ENCODE measurements at places on chromosomes 2 and 18. TPM values are rescaled to one million over a fixed set of nuclear protein-coding genes. Genes with fewer than 3 reads are reported as not detected.

ZC3H6 gene
- 5.0 TPM for polyA plus RNA-seq

PROKR1 gene
- not detected for polyA plus RNA-seq

- no peak for DNase-seq
These were observed 166.3 kb downstream of the GBX2 start for GRCh38 chr2:236001854-236002253.

DNA sequence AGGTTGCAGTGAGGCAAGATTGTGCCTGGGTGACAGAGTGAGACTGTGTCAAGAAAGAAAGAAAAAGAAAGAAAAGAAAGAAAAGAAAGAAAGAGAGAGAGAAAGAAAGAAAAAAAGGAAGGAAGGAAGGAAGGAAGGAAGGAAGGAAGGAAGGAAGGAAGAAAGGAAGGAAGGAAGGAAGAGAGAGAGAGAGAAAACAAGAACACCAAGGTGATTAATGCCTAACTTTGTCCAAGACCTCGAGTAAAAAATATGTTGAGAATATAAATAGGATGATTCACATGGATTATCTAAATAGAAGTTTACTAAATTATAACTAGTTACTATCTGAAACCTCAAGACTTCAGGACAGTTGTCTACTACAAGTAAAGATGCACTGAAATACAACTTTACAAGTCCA lies 7.2 kb downstream of the PECR start:
- DNase-seq: no peak

DNA sequence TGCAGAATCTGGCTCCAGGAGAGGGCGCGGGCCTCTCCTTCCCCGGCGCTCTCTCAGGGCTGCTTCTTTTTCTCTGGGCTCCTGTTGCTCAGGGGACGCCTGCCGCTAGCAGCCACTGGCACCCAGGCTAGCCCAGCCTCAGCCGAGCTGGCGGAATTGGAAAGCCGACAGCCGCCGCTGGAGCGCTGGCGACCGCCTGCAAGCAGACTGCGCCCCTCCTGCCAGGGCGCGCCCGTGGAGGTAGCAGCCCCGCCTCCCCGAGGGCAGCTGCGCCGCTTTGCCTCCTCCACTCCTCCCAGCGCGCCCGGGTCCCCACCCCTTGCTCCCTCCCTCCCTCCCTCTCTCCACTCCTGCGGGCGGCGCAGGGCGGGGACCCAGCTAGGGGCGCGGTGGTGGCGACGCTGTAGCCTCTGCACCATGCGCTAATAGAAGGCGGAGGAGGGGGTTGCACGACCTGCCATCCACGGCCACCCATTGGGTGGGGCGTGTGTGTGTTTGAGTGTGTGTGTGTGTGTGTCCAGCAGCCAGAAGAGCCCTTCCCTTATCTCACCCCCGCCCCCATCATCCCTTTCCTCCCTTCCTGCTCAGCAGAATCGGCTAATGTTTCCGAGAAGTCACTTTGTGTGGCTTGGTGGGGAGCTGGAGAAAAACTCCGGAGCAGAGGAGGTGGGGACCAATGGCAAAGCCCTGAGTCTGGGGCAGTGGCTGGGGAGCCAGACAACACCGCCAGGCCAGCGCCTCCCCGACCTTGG lies at the start of gene SCN9A:
TSS of gene SCN9A (minus strand) at position 209 of the 752 bp plus-strand sequence. CDS start 64,188 bp downstream, outside the sequence.
- DNase-seq: peak; percentile 1

- DNase-seq: peak; percentile 85
These were observed 8.5 kb downstream of the FAM117B start for GRCh38 chr2:202643012-202643858.

GRCh38 chr18:42801706-42802105 lies 313.8 kb downstream of the RIT2 start:
- no peak for DNase-seq

- no peak for DNase-seq
These were observed 7.9 kb upstream of the E2F6 start for GRCh38 chr2:11473659-11474433.

GRCh38 chr2:26818972-26819371 lies 29.0 kb upstream of the DPYSL5 start:
- DNase-seq: no peak

TUBA3E gene
- not detected for polyA plus RNA-seq

DNA sequence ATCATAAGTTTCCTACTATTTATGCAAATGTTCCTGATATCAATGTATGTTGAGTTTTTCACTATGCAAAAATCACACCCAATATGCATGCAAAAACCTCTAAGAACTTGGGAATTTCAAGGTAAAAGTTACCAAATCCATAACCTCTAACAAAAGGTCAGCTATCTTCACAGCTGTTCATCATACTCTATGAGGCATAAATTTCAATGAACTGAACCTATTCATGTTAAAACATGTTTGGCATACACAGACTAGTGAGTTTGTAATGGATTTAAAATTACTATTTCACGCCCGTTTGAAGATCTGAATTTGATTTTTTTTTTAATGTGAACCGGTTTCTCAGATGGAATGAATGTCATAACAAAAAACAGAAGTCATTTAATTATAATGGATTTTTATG lies 100.2 kb downstream of the ATAD2B start:
- no peak for DNase-seq

GRCh38 chr2:23019476-23019875 lies 365.5 kb upstream of the KLHL29 start:
- no peak for DNase-seq

- DNase-seq: no peak
These were observed 20.5 kb downstream of the GPR35 start for GRCh38 chr2:240645801-240646175.

- no peak for DNase-seq
These were observed 63.7 kb downstream of the ZNF532 start for GRCh38 chr18:58928386-58928785.

ACADL gene
- not detected for polyA plus RNA-seq

- DNase-seq: no peak
These were observed 47.2 kb downstream of the PPM1B start for GRCh38 chr2:44215827-44216226.

GRCh38 chr2:176566961-176567360 lies 297.7 kb downstream of the MTX2 start:
- DNase-seq: no peak

DNA sequence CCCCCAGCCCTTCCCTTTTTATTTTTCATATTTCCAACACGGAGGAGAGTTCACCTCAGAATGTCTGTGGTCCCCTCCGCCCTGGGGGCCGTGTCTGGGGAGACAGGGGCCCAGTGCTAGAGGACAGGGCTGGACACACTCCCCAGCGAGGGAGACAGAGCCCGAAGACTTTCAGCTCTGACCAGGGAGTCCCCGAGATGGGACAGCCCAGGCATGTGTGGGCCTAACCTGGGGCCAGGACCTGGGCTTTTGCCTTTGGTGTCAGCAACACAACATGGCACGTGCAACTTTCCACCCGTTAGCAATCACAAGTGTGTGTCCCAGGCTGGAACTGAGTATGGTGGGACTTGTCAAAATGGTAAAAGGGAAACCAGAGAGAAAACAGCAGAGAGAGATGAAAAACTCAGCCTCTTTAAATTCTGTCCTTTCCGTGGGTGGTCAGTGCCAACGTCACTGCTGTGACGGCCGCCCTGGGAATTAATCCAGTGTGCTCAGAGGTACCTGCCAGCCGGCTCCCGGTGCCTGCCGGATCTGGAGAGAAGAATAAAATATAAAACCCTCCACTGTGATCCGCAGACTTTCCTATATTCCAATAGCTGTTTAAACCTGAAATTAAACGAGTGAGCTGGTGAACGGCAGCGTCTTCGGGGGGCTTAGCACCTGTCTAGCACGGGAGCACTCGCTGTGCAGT lies 245.8 kb downstream of the EIPR1 start:
- no peak for DNase-seq

PLA2R1 gene
- polyA plus RNA-seq: not detected

GRCh38 chr2:174744111-174744510 lies 20.2 kb downstream of the CHRNA1 start:
- DNase-seq: no peak

RNF125 gene
- 49.1 TPM for polyA plus RNA-seq

CCDC74B gene
- polyA plus RNA-seq: 0.57 TPM

- no peak for DNase-seq
These were observed 34.7 kb downstream of the PIEZO2 start for GRCh38 chr18:11114653-11115052.

LRP1B gene
- not detected for polyA plus RNA-seq

GRCh38 chr2:207734264-207734635 lies 22.8 kb downstream of the CCNYL1 start:
- no peak for DNase-seq

DNA sequence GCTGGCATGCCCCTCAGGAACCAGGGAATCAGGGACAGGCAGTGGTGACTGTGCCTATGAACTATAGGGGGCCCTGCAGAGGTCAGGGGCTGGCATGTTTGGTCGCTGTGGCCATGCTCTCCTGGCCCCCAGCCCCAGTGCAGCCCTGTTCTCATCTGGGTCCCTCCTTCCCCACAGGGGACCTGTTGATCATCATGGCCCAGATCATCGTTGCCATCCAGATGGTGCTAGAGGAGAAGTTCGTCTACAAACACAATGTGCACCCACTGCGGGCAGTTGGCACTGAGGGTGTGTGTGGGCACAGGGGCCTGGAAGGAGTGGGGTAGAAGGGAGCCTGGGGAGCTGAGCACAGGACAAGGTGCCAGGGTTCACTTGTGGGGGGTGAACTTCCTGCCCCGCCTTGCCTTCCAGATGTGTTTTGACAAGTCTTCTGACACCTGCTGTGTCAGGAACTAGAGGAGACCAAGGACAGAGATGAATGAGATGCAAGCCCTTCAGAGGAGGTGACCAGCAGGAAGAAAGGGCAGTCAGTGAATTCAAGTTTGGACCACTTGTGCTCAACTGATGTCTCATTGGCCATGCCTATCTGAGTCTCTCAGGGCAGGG lies 9.6 kb upstream of the CENPA start:
- DNase-seq: no peak

- DNase-seq: no peak
These were observed 51.8 kb downstream of the COA5 start for GRCh38 chr2:98556344-98557033.

DNA sequence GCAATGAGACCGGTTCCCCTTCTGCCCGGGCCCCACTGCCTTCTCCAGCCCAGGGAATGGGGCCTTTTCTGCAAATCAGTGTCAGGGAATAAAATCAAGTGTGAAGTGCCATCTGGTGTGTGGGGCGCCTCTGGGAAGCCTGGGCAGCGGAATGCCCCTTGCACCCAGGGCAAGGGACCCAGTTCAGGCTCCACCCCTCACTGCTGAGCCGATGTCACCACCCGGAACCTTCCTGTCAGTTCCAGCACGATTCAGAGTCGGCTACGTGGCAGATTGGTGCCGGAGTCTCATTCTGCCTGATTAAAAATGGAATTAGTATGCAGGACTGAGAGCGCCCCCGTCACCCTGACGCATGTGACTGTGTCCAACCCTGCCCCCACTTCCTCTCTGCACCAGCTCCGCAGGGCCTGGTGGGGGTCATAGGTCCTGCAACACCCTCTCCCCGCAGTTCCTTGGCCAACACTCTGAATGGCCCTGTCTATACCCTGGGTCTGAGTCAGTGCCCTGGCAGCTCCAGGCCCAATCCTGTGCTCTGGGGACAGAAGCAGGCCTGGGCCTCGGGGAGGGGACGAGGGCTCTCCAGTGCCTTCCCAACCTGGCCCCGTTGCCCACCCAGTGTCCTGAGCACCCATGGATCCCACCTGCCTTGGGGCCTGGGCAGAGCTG lies 8.2 kb upstream of the ALPI start:
- DNase-seq: no peak

DNA sequence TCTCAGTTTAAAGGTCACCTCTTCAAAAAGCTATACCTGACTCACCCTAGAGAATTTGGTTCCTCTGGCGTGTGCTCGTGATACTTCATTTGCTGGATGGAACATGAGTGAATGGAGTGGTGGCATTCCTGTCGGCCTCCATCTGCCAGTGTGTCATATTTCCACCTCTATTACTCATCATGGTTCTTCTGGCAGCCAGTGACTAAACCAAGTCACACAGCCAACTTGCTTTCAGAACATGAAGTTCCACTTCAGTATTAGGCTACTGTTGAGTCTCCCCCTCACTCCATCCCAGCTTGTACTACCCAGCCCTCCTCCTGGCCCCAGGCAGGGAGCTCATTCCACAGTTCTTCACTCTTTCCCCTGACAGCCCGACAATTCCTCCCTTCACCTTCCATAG lies 169.8 kb downstream of the MREG start:
- no peak for DNase-seq

EGR4 gene
- polyA plus RNA-seq: not detected

DNA sequence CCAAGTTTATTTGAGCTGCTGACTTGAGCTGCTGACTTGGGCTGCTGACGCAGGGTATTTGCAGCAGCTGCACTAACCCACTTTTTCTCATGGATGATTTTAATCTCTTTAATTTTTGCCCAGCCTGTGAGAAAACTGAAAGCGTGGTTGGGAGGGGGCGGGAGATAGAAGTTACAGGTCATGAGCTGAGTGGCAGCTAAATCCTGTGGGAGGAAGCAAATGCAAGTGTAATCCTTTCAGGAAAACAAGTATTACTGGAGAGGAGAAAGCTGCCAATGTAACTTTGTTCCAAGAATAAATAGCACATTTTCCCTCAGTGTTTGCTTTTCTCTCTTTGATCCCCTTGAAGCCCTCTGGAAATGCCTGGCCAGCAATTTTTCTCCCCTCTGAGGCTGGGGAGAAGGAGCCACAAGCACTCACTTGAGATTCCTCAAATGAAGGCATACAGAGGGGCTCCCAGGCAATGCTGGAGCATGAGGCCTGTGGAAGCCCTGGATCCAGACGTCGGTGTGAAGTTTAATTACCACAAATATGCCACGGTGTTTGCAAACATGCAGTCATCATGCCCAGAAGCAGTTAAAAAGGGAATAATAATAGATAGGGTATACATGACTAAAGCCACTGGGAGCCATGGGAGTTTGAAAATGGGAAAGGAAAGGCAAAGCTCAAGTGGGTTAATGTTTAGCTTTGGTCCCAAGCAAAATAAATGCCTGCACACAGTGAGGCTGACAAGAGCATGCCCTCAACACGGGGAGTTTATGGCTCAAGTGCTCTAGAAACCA lies 10.4 kb upstream of the EVA1A start:
- no peak for DNase-seq

COL3A1 gene
- polyA plus RNA-seq: not detected

GRCh38 chr2:27033253-27033852 lies 588 bp downstream of the TMEM214 start:
- DNase-seq: no peak

DNA sequence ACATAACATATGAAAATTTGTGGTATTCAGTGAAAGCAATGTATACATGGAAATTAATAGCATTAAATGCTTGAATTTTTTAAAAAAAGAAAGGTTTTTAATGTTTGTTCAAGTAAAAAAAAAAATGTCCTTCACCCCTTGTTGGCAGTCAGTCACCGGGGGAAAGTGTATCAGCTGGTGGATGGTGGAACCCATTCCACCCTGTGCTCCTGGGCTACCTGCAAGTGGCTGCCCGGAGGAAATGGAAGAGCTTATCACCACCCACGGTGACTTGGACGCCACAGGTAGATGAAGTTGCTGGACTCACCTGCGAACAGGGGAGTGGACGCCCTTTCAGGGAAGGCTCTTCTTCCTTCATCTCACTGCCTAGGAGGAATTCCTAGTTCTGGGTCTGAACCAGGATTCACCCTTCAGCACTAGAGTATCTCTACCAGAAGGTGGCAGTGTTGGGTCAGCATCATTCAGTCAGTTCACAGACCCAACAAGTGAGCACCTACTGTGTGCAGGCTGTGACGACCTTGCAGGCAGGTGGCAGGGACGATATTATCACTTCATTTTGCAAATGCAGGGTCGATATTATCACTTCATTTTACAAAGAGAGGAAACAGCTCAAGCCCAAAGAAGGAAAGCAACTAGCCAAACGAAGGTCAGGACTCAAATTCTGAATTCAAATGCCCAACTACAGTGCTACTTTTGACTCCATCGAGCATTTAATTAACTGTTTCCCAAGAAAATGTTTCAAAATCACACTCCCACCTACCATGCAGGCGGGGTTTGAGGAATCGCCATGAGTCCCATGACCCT lies 35.8 kb downstream of the CIB4 start:
- no peak for DNase-seq

- no peak for DNase-seq
These were observed 1043.9 kb upstream of the POU3F3 start for GRCh38 chr2:103809941-103810441.
